ENCODE measurements at places on chromosomes 5 and 9.

DNA sequence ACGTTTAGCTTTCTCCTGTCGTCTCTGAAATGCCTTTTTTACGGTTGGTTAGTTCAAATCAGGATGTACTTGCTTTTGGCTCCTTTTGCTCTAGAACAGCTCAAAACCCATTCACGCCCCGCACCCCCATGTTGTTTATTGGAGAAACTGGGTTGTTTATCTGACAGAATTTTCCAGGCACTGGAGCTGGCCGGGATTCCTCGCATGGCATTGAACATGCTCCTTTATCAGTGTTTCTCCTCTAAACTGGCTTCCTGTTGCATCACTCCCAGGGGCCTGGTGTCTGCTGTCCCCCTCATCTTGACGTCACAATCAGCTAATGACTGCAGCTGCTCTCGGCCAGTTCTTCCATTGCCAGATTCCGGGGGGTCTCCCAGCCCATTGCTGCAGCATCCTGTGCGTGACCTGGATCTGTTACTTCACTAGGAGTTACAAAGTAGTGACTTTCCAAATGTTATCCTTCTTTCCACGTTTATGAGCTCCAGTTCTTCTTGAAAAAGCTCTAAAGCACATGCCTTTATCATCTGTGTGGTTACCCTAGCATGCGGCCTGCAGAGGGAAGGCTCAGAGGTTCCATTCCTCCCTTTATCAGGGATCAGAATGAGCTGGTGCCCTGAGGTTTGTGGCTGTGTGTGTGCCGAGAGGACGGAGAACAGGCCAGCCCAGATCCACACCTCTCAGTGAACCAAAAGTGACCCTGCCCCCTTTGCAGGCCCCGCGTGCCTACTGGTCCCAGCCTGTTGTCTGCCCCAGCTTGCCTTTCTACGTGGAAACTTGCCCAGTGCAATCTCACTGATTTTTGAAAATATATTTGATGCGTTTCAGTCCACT, 27.5 kb downstream of the FAM163B start:
- no peak for DNase-seq

GRCh38 chr9:22227986-22228385, 218.6 kb upstream of the DMRTA1 start:
- no peak for DNase-seq

DNA sequence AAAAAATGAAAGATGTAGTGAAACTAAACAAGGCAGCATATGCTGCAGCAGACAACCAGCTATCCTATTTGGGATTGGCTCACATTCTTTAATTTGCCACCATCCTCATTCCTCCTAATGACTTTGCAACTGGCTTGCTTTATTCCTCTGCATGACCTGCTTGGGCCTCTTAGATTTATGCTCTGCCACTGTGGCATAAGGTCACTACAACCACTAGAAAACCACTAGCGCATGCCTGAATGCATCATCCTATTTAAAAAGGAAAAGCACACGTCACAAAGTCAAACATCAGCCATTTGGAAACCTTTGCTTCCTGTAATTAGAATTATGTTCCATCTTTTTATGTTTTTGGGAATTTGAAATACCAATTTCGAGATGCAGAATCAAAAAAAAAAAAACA, 40.8 kb upstream of the CCDC152 start:
- DNase-seq, result no peak

- no peak for DNase-seq
These were observed 70.9 kb downstream of the PTTG1 start for GRCh38 chr5:160492565-160492964.

Measured in NCI-H526 treated with DMSO at 0.1 percent for 48 hours (cell line).